Activated naive CD4-positive, alpha-beta T cell treated with anti-CD3 and anti-CD28 coated beads, Interleukin-2, amount 50 U/mL, for 72 hours (primary cell): ENCODE measurements at places on chromosomes 3 and 15.

DNA sequence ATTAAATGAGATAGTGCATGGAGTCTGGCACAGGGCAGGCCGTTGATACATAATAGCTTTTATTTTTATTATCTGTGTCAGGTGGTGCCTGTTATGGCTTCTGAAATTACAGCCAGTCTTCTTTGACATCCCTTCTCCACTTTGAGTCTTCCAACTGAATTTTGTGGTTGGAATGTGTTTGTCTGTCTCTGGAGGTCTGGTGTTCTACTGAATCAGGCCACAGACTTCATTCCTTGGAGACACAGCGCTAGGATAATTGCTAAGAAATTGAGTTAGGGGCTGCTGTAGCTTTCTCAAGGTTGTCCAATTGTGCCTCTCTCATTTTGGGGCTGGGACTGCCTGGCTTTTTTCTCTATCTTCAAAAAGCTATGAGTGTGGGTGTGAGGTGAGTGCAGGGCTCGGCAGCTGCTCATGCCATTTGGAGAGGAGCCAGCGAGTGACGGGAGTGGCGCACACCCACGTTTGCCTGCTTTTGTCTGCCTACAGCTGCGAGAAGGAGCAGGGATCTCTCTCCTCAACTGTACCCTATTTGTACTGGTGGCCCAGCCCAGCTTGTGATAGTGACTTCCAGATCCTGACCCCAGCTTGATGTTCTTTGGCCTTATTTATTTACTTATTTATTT is 49.8 kb upstream of the SYN2 start:
- DNase-seq, result no peak

DNA sequence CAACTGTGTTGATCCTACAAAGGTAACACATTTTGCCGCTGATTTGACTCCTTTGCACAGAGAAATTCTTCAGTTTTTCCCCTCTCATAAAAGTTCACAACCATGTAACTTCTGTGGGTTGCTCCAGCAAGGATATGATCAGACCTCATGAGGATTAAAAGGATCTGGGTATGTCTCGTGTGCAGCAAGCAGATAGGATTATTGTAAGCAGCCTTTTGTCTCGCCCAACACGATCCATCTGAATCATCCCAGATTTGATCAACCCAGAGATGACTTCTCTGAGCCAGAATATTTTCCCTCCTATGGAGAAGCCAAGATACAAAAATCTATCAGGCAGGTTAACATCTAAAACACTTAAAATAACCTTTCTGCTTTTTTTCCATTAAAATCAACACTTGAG is 12.8 kb upstream of the BNIP2 start:
- no peak for DNase-seq

DNA sequence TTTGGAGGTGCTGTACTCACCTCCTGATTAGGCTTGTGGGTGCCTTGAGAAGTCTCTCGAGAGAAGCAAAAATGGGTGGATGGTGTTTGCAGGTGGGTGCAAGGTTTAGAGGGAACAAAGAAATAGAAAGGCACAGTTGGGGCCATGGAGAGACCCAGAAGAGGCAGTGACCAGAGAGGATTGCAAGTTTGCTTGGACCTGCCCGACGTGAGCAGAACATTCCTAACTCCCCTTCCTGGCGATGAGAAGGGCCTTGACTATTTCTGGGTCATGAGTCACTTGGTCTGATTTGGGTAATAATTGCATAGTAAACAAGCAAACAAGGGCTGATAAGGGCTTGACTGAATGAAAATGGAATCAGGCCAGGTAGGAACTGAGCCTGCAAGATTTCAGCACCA is 7.0 kb upstream of the CTSH start:
- DNase-seq, result no peak

DNA sequence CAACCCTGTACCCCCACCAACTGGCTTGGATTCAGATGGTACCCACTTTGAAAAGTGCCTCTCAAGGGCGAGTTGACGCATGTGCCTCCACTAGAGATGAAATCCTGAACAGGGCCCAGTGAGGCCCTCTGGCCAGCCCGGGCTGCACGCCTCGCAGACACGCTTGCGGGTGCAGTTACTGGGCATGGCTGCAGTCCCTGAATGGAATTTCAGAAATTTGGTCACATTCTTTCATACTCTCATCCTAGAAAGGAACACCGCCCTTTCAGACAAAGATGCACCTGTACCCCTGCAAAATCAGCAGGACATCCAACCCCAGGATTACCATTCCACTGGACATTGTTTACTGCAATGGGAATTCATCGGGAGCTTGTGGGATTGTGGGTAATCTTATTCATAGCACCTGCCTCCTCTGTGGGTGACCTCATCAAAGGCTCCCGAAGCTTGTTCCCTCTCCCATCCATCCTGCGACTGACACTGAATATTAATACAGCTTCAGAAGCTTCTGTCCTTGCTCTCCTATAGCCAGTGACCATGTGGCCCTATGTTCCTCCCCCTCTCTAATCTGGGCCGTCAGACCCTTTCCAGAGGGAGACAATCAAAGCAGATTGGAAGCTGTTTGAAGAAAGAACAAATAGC is 42.5 kb upstream of the TPM1 start:
- no peak for DNase-seq

GRCh38 chr3:13219902-13220296 is 146.7 kb upstream of the IQSEC1 start:
- no peak for DNase-seq
